ENCODE measurements at places on chromosomes 6 and 20.

DNA sequence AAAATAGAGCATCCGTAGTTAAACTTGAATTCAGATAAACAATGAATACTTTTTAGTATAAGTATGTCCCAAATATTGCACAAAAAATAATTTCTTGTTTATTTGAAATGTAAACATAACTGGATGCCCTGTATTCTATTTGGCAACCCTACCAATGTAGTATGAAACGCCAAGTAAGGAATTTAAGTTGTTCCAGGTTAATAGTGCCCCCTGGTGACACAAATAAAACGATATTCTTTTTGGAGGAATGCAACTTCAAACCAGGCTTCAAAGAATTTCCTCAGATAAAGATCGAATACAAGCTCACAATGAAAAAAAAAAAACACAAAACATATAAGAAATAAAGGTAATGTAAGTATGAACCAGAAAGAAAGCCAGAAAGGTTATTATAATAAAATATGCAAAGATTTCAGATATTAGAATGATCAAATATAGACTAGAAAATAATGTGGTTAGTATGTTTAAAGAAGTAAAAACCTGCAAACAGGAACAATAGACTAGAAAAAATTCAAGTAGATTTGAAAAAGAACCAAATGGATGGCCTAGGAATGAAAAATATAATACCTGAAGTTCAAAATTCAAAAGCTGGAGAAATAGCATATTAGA lies 18.4 kb upstream of the AKAP7 start:
- no peak for DNase-seq

DNA sequence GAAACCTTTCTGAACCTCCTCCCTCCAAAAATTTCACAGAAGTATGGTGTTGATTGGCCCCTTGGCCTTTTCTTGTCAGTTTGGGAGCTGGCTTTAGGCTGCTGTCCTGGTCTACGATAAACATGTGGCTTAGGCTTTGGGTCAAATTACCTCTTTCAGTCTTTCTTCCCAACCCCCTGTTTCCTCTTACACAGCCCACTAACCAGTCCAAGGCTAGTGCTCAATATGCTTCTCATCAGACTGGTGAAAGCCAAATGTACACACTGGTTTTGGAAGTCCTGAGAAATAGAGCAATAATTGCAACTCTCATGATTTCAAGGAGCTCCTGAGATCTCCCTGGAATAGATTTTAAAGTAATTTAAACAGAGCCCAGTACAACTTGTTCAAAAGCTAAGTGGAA lies 933.7 kb upstream of the GJE1 start:
- DNase-seq = no peak

DNA sequence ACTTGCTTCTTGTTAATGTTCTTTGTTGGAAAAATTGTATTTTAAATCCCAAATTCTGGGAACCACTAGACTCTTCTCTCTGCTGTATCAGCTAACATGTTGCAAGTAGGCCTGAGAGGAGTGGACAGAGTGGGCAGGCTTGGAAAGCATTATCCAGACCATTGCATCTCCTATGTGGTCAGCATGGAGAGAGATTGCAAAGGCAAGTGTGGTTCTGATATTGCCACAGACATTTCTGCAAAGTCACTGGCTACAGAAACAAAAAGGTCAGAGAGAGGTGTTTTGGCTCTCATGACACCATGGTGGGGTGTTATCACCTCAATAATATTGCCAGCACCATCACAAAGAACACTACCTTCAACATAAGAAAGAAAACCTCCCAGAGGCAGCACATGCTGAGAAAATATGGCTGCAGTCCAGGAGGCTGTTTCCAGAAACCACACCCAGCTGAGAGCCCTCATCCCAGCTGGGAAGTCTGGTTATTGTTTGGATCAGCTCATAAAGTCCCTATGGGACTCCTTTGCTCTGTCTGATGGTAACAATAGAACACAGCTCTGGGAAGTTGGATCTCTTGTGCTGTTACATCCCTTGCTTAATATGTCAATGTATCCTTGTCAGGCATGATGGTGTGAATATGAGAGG lies 78.2 kb upstream of the TBX18 start:
- DNase-seq = no peak

- no peak for DNase-seq
Measured at GRCh38 chr6:47098570-47098993, 56.5 kb upstream of the ADGRF1 start.

GRCh38 chr6:164216368-164216767 lies 801.9 kb downstream of the QKI start:
- no peak for DNase-seq

GRCh38 chr6:80643881-80644280 lies 537.4 kb downstream of the BCKDHB start:
- DNase-seq = no peak

DNA sequence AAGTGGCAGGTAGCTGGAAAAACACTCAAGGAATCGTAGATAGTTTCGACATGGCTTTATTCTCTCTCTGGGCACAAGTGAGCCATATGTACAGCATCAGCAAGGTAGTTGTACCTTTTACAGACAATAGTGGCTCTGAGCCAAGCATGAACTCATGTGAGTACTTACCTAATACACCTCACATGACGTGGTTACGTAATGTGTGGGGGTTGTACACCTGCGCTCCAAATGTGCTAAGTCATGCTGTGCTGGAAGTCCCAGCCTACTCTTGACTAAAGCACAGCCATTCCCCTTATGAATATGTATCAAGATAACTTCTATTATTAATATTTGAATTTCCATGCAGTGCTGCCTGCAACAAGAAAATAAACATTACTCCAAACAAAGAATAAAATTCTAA lies 78.8 kb upstream of the HMGN3 start:
- no peak for DNase-seq
